ENCODE measurements at places on chromosomes 12 and 14. TPM values are rescaled to one million over a fixed set of nuclear protein-coding genes. Genes with fewer than 3 reads are reported as not detected.

The VRTN gene
- not detected for total RNA-seq

The FGD6 gene
- total RNA-seq = 1.2 TPM

The KRT78 gene
- total RNA-seq = not detected

The WIF1 gene
- total RNA-seq = not detected

The ADCY4 gene
- 10.2 TPM for total RNA-seq

The AICDA gene
- total RNA-seq = not detected

The SAMD4A gene
- total RNA-seq = 2.3 TPM

The EVL gene
- total RNA-seq = 1,160 TPM

The APOF gene
- not detected for total RNA-seq

The FGF23 gene
- not detected for total RNA-seq

The AQP6 gene
- total RNA-seq = not detected
